Posterior cingulate gyrus (tissue), 11 donors: ENCODE measurements at places on chromosomes 11 and 22.
A peak's percentile ranks its signal among the peaks of the same experiment; 100 is the strongest.

- DNase-seq, result no peak
Observed at GRCh38 chr11:93491973-93492372, 51.2 kb downstream of the SMCO4 start.

- DNase-seq, result no peak
Observed at GRCh38 chr11:13261591-13262061, 16.0 kb upstream of the BMAL1 start.

DNA sequence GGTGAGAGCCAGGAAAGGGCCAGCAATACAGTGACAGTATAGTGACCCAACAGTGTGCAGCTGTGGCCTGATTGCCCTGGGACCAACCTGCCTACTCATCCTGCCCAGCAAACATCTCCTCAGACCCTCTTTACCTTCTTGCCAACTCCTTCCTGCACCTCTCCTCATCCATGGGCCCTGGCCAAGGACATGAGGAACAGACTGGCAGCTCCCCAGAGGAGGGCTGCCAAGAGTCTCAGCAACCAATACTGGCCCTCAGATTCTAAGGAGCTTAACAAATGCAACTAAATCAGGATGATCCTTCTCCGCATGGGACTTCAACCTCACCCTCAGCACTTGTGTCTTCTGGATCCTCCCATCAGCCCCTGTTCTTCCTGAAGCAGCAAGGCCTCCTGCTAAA is 77.0 kb downstream of the RPL27A start:
- no peak for DNase-seq

DNA sequence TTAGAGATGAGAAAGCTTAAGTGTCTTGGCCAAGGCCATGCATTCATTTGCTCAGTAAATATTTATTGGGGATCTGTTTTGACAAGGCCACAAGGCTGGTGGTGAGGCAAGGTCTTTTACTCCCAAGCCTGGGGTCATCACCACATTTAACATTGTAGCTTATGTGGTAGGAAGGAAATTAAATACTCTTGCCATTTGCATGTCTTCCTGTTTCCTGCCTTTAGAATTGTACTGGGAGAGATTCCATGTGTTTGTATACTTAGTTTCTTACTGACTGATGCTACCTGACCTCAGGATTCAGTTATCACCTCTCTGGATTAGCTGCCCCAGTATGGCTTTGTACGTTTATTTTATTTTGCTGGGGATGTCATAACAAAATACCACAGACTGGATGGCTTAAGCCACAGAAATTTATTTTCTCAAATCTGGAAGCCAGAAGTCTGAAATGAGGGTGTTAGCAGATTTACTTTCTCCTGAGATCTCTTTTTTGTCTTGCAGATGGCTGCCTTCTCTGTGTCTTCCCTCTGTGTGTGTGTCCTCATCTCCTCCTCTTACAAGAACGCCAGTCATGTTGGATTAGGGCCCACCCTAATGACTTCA is 44.8 kb downstream of the SPECC1L start:
- DNase-seq, result no peak

DNA sequence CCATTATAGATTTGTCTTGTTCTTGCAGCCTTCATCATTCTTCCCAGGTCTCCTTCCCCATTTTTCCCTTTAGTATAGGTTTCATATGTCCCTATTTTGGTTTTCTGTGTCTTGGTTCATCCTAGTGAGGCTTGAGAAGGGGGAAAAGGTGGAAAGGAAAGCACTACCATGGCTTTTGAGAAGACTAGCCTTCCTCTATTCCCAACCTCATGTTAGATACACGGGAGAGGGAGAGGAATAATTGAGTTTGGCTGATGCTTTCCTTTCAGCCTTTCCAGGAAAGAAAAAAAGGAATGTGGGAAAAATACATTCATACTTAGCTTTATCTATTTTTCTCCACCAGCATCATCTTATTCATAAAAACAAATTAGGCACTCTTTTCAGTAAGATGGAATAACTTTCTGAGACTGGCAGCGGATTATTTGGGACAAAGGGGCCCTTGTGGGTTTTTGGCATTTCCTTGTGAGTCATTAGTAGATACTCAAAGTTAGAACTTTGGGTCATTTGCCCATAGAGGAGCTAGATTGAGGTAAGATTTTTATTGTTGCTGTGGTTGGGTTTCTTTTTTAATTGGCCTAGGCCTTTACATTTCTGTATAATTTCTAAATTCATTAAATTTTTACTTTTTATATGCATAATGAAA is 23.8 kb downstream of the CAPRIN1 start:
- DNase-seq, result no peak

DNA sequence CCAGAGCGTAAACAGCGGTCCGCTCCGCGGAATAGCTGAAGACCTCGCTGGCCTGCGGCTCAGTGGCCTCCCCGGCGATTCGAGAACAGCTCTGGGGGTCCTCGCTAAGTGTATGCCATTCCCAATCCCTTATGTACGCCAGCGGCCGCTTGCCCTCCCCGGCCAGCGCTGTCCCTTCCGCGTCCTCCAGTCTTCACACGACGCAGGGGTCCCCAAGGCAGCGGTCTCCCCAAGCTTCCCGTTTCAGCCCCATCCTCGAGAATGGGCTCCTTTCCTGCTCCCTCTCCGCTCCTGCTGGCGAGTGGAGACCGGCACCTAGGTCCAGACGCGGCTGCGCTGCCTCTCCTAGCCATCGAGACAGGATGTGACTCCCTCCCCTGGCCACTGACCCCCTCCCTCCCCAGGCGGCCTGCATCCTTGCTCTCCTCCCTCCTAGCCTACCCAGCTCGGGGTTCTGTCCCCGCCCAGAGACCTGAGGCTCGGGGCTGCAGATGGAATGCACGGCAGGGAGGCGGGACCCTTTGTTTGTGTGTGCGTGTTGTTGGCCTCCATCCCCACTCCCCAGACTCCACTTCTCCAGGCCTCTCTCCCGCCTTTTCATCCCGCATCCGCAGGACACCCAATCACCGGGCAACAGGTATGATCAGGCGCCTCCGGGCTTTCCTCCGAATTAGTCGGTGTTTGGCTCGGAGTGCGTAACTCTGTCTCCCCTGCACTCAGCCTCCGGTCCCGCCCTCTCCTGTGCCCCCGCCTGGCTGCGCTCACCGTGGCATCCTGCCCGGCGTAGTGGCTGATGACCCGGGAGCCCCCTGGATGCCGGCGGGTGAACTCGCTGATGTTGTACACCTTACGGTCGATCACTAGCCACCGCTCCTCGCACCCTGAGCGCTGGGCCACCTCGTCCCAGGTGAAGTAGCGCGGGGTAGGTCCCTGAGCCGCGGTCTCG is 740 bp downstream of the FADS1 start:
- DNase-seq, result peak; percentile 68

GRCh38 chr11:66408488-66409214 is 12.2 kb upstream of the NPAS4 start:
- peak; percentile 87 for DNase-seq

- DNase-seq, result no peak
Observed at GRCh38 chr11:96696731-96697130, 306.9 kb downstream of the JRKL start.

DNA sequence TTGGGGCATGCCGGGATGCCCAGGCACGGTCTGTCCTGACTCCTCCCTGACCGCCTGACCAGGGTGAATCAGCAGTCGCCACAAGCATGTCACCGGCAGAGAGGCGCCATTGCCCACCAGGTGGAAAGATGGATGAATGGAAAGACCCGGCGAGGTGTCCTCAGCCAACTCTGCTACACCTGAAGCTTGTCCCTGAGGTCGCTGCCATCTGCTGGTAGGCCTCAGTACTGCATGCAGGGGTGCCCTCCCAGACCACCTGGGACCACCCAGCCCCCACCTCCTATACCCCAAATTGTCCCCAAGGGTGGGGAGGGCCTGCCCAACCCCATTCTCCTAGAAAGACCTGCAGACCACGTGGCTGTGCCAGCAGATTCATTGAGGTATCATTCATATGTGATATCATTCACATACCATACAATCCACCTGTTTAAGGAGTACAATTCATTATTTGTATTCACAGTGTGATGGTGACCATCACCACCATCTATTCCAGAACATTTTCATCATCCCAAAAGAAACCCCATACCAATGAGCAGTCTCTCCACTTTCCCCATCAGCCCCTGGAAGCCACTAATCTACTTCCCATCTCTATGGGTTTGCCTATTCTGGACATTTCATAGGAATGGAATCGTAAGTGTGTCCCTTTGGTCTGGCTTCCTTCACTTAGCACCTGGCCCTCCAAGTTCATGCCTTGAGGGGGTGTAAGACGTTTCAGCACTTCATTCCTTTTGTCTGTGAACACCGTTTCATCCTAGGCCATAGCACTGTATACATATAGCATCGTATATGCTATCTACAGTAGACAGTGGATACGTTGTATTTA is 17.5 kb downstream of the FGF3 start:
- no peak for DNase-seq

DNA sequence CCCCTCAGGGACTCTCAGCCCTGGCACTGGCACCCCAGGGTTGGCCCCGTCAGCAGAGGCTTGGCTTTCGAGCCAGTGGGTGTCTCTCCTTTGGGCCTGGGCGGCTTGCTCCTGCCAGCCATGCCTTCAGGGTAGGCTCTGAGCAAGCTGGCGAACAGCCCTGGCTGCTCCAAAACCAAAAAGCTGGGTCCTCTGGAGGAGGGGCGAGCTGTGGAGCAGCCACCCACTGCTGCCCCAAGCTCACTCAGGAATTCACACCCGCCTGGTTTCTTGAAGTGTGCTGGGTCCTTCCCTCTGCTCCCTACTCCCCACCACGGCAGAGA is 6.2 kb downstream of the YDJC start:
- DNase-seq, result peak; percentile 57

GRCh38 chr22:19429950-19430889 is 1.3 kb downstream of the HIRA start:
- DNase-seq, result no peak

- DNase-seq, result no peak
Observed at GRCh38 chr22:30045494-30045887, 34.8 kb upstream of the HORMAD2 start.

GRCh38 chr11:11010624-11011127 is 152.8 kb upstream of the ZBED5 start:
- DNase-seq, result no peak

GRCh38 chr22:30887453-30887852 is 81.1 kb downstream of the MORC2 start:
- DNase-seq, result no peak
